ENCODE measurements at places on chromosomes 5 and 9.

- no peak for DNase-seq
Measured at GRCh38 chr9:102778746-102779145, 216.4 kb upstream of the CYLC2 start.

- DNase-seq: no peak
Measured at GRCh38 chr9:76219560-76220151, 174.6 kb downstream of the RFK start.

GRCh38 chr5:10760921-10761184 lies 181 bp downstream of the DAP start:
- no peak for DNase-seq

DNA sequence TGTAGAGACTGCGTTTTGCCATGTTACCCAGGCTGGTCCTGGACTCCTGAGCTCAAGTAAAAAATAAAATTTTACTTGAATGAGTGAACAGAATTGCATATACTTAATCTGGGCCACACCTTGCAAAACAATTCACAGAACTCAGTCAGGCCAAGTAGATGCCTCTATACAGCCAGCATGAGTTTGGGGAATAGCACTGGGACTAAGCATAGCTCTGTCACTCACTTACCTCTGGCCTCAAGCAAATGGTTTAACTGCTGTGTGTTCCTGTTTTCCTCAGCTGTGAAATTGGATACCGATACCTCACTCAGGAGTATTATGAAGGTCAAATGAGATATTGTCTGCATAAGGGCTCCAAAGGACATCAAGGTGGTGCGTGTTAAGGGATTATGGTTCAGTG lies 10.9 kb upstream of the FRMPD1 start:
- DNase-seq: no peak

DNA sequence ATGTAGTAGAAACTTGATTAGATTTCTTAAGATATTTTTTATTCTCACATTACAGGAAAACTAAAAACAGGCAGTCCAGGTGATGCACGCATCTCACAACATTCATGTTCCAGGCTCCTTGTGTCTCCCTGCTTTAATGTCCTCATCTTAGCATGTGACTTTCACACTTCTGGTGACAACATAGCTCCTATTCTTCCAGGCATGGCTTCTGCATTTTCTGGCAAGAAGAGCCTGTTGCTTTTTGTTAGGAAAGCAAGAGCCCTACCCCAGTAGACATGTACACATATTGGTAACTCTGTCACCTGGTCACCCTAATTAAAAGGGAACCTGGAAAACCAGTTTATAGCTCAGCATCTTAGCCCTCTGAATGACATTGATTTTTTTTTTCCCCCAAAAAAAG lies 92.5 kb downstream of the PPIC start:
- no peak for DNase-seq

DNA sequence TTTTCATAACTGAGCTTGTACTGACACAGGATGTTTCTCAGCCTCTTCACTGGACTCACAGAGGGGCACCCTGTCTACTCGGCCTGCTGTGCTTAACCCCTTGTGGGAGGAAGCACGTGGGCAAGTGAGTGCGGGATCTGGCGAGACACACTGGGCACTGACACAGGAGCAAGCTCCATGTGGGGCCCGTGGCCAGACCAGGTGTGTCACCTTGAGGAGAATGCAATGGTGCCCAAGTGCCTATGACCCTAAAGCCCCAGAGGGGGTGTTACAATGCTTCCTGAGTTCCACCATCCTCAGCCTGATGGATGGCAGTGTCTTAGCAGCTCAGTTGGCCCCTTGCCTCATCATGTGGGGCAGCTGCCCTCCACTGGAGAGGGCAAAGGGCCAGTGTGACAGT lies 128.9 kb downstream of the ALDH1A1 start:
- no peak for DNase-seq

- DNase-seq: no peak
Measured at GRCh38 chr9:26371236-26371635, 521.4 kb downstream of the CAAP1 start.

DNA sequence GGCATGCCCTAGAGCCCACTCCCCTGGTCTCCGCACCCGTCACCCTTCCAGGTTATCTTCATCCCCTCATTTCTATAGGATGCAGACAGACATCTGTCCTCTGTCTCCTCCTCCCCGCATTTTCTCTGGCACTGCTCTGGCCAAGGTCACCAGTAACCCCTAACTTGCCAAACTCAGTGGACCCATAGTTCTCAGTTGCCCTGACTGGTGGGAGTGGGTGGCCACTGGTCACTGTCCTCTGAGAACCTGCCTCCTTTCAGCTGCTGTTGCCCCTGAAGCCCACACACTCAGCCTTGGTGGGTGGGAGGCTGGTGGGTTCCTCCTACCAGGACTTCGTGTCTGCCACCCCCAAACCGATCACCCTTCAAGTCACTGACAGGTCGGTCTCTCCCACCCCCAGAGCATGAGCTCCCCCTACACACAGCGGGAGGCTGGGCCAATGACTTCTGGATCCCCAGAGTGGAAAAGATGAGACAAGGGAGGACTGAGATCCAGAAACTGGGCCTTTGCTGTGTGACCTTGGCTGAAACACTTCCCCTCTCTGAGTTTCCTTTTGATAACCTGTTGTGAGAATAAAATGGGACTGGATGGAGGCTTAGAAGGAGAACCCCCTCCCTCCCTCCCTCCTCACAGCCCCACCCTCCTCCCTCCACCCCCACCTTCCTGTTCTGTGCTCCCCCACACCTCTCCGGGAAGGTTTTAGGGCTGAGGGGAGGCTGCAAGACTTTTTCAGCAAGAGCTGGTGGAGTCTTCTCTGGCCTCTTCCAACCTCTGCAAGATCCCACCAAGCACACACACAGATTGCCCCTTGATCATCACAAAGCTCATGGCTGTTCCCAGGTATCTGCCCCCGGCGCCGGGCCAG lies 2.4 kb upstream of the DBN1 start:
- no peak for DNase-seq

DNA sequence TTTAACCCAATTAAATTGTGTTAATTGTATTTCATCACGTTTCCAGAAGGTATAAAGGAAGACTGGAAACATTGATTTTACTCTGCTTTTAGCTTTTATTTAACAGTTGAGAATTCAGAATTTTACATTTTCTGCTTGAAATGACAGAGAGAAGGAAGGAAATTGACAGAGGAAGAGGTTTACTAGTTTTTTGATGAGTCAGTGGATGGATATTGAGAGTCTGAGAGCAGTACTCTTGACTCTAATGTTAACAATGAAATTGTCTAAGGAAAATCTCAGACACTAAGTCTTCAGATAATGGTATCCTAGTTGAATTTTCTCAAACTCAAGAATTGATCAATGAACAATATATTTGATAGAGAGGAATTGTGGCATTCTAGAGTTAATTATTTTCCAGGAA lies 60.6 kb downstream of the IPO11 start:
- no peak for DNase-seq

GRCh38 chr9:136133191-136133958 lies 14.7 kb upstream of the TMEM250 start:
- no peak for DNase-seq

- no peak for DNase-seq
Measured at GRCh38 chr5:126280846-126281245, 142.4 kb upstream of the GRAMD2B start.

GRCh38 chr5:43193894-43194265 lies 1.9 kb downstream of the NIM1K start:
- no peak for DNase-seq

DNA sequence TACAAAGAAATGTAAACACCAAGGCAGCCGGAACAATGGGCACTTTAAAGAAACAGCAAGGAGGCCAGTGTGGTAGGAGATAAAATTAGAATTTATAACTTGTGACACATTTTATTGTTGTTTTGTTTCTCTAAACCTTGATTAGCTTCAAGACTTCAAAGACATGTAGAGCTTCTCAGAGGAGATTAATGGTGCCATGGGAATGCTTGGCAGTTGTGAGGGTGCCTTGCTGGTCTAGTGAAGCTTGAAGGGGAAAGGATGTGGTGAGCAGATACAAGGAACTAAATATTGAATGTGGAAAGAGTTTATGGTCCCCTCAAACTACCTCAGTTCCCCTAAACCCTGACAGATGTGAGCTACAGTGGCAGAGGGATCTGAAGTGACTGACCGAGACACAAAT lies 322.4 kb upstream of the ADAMTS16 start:
- no peak for DNase-seq

GRCh38 chr5:174056064-174056847 lies 10.8 kb downstream of the NSG2 start:
- no peak for DNase-seq

GRCh38 chr9:129511285-129511900 lies 109.5 kb downstream of the C9orf50 start:
- DNase-seq: no peak

GRCh38 chr5:139663207-139664085 lies 15.3 kb downstream of the CXXC5 start:
- DNase-seq: no peak

- no peak for DNase-seq
Measured at GRCh38 chr5:177432839-177433657, 6.6 kb downstream of the GRK6 start.

GRCh38 chr5:167245868-167246267 lies 1045.6 kb upstream of the WWC1 start:
- no peak for DNase-seq

DNA sequence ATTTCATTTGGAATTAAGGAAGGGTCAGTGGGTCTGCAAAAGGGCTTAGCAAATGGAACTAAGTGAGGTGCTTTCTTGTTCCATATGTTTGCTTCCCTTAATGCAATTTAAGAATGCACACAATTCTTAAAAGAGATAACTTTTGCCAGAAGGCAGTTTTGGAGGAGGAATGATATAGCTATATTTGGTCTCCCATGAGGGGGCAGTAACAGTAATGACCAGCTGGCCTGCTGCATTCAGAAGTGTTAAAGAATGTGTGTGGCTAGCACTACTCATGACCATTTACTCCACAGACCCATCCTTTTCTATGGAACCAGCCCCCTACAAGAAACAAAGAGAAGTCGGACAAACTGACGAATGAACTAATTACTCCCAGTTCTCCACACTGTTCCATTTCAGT lies 638.9 kb downstream of the RAB3C start:
- DNase-seq: no peak

DNA sequence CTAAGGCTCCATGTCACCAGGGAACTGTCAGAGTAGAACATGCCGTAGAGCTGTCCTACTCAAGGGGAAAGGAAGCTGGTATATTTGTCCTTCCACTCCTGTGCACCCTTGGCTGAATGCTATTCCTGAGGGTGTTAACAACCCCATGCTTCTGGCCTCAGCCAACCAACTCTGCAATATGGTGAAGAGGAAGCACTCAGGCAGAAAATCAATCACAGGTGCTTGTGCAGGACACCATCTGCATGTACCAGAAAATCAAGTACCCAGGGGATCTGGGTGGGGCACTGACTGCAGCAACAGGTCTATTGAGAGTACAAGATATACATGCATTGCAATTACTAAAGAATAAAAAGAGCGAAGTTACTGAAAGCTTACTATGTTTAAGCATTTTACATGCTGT lies 51.4 kb upstream of the NEK6 start:
- no peak for DNase-seq

DNA sequence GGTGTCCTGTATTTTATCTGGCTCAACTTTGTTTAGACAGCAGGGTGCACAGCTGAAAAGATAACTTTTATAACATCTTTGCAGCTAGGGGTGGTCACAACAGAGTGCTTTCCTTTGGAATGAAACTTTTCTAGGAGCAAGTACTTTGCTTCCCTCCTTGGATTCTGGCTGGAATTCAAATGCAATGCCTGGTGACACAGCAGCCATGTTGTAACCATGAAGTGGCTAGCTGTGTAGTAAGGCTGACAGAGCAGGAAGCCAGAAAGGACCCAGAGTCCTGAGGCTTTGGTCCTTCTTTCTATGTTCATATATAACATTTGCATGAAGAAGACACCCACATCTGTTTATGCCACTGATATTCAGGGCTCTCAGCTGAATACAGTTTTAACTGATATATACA lies 48.1 kb downstream of the TENT4A start:
- no peak for DNase-seq

DNA sequence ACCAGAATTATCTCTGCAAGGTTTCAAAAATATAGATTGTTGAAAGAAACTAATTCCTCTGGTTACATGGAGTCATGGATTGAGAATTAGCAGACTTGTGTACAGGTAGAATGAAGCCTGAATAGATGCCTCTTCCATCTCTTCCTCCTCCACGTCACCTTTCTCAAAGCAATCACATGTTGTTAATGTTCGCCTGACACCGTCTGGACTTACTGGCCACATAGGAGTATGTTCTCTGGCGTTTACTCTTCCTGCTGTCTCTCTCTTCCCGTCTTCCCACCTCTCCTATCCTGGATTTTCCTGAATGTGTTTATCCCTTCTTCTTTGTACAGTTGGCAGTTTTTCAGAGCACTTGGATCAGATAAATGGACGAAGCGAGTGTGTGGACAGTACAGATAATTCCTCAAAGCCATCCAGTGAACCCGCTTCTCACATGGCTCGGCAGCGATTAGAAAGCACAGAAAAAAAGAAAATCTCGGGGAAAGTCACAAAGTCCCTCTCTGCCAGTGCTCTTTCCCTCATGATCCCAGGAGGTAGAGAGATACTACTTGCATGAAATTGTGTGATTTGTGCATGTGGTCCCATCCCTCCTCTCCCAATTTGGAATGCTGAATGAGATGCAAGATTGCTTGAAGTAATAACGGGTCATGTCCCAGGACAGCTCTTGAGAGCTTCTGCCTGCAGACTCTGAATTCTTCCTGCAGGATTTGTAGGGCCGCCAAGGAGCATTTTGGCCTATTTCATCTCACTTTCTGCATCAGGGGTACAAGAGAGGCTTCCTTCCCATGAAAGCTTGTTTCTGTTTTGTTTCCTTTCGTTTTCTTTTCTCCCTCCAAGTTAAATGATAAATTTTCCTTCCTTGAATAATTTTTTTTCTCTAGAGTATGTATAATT lies 47.3 kb downstream of the CD180 start:
- no peak for DNase-seq

DNA sequence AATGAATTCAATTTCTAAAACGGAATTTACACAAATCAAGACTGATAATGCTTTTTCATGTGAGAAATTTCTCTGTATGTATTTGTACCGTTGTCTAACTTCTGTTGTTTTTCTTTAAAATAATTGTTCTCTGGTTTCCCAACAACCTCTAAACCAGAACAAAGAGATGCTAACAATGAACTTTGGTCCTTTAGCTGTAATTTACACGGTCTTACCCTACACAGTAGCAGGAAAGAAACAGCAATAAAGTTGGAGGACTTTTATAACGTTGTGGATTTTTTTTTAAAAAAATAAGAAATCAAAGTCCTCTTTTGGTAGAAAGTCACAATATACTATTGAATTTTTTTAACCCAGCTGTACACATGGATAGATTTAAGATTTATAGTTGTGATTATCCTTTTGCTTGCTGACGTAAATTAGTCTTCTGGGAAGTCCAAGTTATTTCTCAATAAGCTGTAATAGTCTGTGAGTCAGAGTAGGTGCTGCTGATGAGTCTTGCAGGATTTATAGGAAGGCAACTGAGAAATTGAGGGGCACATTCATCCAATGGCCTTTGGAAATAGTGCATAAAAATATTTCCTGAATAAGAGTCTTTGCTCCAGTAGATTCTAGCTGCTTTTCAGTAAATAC lies 76.8 kb upstream of the PCSK1 start:
- DNase-seq: no peak

- DNase-seq: no peak
Measured at GRCh38 chr5:131950706-131951105, 5.2 kb upstream of the MEIKIN start.

GRCh38 chr9:137194388-137194787 lies 5.9 kb downstream of the SSNA1 start:
- DNase-seq: no peak
